GM23338 (cell line): ENCODE measurements at places on chromosomes 4 and X.
A peak's percentile ranks its signal among the peaks of the same experiment; 100 is the strongest.

DNA sequence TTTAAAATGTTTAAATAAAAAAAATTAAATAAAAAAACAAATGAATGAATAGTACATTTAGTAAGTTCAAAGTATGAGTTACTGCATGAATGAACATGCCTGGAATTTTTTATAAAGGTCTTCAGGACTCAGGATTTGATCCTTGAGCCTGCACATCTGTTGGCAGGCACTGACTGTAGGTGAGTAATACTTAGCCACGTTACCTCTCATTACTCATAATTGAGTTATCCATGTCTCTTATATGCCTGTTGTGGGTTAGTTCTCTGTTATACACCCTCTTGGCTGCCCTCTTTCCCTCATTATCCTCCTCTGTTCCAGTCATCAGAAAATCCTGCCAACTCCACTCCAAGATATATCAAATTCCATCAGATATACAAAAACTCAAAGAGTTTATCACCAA lies 276.0 kb downstream of the FBXW7 start:
- DNase-seq = no peak

DNA sequence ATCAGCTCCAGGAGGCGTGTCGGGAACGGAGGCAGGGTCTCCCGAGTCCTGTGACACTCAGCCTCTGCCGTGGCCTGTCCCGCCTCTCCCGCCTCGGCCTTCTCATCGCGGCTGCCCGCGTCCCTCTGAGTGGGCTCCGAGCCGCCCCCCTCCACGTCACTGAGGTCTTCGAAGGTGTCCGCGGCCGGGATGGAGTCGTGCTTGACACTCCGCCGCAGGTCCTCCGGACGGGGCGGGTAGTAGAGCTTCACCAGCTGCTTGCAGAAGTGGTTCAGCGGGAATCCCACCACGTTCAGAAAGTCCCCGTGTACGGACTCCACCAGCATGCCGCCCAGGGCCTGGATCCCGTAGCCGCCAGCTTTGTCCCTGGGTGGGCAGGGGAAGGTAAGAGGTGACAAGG lies 25.0 kb downstream of the ASMTL start:
- no peak for DNase-seq

DNA sequence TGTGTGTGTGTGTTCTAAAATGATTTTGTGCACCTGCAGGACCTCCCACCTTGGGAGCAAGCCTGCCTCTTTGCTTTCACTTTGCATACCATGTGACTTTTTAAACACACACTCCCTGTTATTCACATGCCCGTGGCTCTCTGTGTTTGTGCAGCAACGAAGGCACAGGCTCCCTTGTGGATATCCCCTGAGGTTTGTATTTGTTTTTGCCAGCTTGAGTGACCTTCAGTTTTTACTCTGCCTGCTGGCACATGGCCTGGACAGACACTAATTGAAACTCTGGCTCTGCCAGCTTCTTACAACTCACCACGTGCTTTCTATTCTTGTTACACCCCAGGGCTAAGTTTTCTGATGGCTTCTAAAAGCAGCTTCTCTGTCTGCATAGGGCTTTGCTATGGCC lies 885.8 kb downstream of the SH3BGRL start:
- no peak for DNase-seq

GRCh38 chr4:2051086-2051485 lies 8.0 kb upstream of the NAT8L start:
- no peak for DNase-seq

- DNase-seq = no peak
These were observed 2.0 kb downstream of the TSPAN5 start for GRCh38 chr4:98656443-98656842.

DNA sequence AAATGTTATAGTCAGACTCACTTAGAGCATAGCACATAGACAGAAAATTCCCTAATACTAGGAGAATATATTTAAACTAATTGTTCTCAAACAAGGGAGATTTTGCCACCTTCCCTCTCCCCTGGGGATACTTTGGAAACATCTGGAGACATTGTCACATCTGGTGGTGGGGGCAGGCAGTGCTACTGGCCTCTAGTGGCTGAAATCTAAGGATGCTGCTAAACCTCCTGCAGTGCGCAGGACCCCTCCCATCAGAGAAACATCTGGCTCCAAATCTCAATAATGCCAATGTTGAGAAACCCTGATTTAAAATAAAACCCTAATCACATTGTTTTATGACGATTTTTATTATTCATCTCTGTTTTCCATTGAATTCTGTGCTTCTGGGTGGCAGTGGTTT lies 244.9 kb downstream of the FRMPD4 start:
- peak; percentile 43 for DNase-seq

- DNase-seq = no peak
These were observed 55.4 kb upstream of the ESX1 start for GRCh38 chrX:104310090-104310489.

GRCh38 chr4:8348071-8348470 lies 78.5 kb downstream of the HTRA3 start:
- no peak for DNase-seq

GRCh38 chrX:119552508-119552907 lies 12.7 kb downstream of the STEEP1 start:
- DNase-seq = no peak

DNA sequence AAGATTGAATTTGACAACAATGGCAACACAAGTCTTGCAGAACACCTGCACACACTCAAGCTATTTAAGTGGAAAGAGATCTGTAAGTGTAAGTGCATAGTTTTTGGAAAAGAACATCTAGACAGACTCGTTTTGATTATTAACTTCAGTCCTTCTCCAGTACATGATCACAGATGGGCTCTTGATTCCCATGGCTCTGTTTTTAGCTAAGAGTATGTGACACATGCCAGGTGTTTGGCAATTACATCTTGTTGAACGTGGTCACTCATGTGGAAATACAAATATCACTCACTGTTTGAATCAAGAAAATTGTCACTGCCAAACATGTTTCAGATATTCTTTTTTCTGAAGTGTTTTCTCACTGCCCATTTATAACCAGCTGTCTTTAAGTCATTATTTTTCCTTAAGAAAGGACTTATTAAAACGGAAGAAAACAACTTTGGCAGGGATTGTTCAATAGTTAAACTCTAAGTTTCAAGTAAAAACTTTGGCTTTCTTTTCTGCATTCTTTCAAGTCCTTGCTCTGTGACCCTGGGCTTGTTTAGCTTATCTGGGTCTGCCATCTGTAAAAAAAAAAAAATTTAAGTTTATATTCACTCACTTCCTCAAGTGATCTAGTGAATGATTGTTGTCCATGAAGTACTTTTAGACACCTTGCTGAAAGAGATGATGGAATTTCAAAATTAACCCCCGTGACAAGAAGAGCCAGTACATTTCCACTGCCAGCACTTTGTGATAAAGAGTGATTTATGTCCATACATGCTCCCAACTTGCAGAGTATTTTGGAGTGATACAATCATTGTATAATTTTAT lies 125.4 kb downstream of the ATXN3L start:
- no peak for DNase-seq

- DNase-seq = peak; percentile 19
These were observed 173.9 kb upstream of the KLF3 start for GRCh38 chr4:38489924-38490639.

DNA sequence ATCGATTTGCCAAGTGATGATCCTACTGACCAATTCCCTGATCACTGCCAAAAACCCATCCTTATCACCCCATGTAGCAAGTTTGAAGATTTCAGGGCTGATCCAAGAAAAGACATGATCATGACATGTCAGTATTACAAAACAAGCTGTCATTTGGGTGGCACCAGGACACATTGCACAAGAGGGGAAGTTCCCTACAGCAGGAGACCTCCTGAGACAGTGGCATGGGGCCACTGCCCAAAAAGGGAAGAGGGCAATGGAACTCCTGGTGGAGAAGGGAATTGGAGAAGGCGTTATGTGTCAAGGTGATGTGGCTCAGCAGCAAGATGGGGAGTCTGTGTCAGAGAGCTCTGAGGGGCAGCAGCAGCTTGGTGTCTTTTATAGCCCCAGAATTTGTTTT lies 43.4 kb downstream of the ZNF182 start:
- no peak for DNase-seq

GRCh38 chrX:108557580-108557979 lies 117.9 kb downstream of the COL4A5 start:
- no peak for DNase-seq

GRCh38 chr4:20447103-20447502 lies 195.4 kb downstream of the SLIT2 start:
- peak; percentile 34 for DNase-seq

DNA sequence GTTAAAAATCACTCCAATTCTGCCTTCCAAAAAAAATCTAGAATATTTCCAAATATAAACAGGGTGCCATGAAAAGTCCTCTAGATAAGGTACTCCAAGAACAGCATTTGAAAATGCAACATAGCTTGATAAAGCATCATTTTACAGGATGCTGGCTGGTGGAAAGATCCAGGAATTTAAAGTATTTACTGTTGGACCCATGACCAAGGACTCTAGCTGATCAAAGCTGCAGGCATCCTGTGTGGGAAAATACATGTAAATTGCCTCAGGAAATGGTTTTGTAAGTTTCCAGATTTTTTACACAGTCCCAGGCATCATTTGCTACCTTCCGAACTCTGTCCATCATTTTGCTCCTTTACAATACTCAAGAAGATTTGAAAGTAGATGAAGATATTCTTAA lies 164.4 kb downstream of the GRIA3 start:
- DNase-seq = peak; percentile 49

DNA sequence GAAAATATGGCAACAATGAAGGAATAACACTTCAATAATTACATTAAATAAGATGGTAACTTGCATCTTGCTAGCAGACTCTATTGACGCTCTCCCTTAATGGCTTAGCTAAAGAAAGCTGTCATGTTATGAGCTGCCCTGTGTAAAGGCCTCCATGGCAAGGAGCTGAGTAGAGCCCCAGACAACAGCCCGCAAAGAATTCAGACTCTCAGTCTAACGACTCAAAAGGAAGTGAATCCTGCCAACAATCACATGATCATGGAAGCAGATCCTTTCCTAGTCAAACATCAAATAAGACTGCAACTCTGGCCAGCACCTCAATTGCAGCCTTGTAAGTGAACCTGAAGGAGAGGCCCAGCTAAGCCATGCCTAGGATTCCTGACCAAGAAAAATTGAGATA lies 157.6 kb downstream of the MAB21L2 start:
- DNase-seq = peak; percentile 40

GRCh38 chr4:141133146-141133998 lies at the start of gene RNF150:
RNF150 (minus strand) TSS chr4:141133469.
- DNase-seq = peak; percentile 95

DNA sequence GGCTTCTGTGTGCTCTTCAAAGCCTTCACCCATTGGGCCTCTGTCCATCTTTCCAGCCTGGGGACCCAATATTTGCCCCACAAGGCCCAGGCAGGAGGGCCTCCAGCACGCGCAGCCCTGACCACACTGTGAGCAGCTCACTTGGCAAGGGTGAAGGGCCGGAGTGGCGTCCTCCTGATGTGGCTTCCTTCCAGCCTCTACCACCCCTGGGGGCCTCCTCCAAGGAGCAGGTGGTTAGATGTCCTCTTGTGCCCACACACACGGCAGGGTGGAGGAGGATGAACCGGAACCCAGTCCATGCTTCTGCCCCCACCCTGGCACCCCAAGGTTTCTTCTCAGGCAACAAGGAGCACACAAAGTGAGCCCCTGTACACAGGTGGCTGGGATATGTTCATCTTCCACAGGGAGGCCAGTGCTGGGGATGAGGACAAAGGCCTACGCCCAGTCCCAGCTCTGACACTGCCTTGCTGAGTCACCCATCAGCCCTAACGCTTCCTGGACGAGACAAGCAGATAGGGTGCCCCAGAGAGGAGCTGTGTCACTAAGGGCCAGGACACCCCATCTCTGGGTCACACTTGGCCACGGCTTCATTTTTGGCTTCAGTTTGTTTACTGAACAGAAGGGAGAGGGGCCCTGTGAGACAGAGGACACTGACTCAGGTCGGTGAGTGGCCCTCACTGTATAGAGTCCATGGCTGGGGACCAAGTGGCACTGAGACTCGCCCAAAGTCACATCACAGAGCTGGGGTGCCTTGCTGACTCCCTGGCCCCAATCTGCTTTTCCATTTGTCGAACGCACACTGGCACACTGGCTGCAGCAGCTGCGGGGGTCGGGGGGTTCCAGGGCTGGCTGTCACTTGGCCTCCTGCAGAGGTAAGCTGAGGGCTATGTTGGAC lies 1.9 kb downstream of the UBL4A start:
- DNase-seq = no peak

- DNase-seq = peak; percentile 25
These were observed 311.8 kb downstream of the PPP3CA start for GRCh38 chr4:101035487-101035886.

- no peak for DNase-seq
These were observed 111.1 kb downstream of the RNF150 start for GRCh38 chr4:141022111-141022695.

- DNase-seq = no peak
These were observed 80.3 kb downstream of the LNX1 start for GRCh38 chr4:53511014-53511413.

- no peak for DNase-seq
These were observed 153.6 kb upstream of the EDNRA start for GRCh38 chr4:147327322-147327721.

- DNase-seq = no peak
These were observed 50.0 kb upstream of the CPLX1 start for GRCh38 chr4:875818-876423.

DNA sequence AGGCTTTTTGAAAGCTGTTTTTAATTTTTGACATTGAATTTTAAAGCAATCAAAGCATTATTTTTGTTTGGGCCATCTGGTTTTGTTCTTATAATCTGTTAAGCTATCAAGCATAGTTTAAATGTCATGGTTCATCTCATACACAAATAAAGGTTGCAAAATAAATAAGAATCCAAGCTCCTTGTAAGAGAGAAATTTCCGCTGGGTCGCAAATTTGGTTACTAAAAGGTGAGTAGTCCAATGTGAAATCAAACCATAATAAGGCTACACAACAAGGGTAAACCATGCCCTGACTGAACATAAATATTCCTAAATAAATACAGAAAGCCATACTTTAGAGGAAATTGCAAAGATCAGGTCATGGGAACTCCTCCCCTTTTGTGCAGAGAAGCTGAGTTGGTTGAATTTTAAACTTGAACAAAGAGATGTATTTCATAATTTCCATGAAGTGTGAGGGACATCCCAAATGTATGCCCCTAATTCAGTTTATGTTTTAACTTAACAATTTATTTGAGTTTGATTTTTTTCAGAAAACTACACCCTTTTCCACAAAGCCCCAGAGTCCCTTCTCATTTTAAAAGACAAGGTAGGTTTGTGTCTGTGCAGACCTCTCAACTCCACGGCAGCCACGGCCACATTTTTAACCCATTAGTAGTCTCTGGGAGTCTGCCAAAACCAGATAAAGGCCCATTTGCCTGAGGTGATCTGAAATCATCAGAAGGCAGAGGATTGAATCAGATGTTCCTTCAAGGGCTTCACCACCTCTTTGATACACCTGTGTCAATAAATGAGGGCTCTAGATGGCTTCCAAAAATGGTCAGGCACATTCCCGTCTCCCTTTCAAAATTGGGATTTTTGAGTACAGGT lies 85.2 kb downstream of the PLAC1 start:
- DNase-seq = no peak

- no peak for DNase-seq
These were observed 81.1 kb upstream of the SLC4A4 start for GRCh38 chr4:71257761-71258160.

DNA sequence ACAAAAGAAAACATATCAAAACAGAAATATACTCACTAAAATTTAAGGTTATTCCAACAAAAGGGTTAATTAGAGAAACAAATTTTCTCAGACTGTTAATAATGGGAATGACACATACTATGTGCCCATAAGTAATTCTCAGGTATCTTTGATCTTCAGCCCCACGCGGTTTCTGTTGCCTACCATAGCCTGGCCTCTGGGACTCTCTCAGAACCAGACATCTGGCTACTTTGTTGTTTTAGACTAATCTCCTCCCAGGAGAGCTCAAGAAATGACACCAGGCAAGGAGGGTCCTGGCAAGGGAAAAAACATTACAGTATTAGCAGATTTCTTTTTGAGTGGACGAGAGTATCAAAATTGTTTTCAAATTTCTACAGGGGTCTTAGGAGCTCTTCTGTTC lies 43.7 kb downstream of the SLC10A7 start:
- no peak for DNase-seq
